ENCODE measurements at places on chromosomes 5 and 9.
A peak's percentile ranks its signal among the peaks of the same experiment; 100 is the strongest.

GRCh38 chr9:23537192-23538066, 288.6 kb downstream of the ELAVL2 start:
- no peak for DNase-seq

- DNase-seq = no peak
These were observed 248.6 kb downstream of the RFX3 start for GRCh38 chr9:3277200-3277599.

DNA sequence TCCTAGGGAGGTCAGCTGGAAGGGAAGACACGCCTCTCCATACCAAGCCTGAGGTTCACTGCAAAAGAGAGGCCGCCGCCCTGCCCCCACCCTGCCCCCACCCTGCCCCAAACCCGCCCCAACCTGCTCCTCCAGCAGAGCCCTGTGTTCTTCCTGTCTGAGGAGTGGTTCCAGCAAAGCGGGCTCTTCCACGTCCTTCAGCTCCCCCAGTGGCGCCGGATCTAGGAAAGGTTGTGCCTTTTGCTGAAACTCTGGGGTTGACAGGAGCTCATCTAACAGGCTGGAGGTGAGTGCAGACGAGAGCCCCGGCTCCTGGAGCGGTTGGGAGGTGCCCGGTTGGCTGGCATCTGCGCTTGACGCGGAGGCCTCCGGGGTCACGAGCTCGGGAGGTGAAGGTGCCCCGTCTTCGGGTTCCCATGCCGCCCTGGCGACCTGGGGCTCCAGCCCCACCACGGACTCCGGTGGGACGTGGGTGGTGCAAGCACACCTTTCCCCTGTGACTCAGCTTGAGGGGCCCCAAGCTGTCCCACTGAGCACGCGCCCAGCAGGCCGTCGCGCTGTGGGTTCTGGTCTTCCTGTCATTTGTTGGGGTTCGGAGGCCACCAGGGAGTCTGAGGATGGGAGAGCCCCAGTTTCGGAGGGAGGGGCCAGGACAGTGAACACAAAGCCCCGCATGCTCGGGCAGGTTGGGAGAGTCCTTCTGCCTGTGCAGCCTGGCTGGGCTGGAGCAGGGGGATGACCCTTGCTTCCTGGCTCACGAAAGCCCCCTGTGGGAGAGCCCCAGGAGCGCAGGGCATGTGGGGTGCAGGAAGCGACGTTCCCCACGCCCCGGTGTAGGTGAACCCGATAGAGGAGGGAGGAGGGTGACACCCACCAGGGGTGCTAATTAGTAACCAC, 1467.1 kb downstream of the FOXD4L5 start:
- DNase-seq = peak; percentile 64

DNA sequence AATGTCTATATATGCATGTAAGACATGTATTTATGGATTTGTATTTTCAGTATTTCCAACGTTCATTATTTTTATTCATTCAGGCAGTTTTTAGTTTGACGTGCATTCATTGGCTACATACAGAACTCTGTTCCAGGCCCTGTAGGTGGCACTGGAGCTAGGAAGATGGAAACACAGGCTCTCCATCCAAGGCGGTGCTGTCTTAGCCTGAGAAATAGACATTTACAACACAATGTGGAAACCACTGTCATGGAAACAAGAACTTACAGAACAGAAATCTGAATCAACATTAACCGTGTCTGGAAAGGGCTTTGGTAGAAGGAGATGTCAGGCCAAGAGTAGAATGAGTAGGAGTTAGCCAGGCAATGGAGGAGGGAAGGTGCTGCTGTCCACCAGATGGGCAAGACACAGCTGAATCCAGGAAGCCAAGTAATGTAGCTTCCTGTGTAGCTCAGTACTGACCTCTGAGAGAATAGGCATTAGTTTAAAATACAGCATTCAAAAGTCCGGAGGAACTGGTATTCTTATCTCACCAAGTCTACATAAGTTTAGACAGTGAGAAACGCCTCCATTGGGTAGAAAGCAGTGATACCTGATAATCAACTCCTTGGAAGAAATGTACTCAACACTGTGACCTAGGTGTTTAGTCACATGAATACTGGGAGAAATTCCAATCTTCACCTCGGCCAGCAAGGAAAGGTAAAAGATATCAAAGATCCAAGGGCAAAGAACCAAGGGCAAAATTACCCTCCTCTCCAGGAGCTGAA, 388.6 kb upstream of the CDH6 start:
- no peak for DNase-seq

DNA sequence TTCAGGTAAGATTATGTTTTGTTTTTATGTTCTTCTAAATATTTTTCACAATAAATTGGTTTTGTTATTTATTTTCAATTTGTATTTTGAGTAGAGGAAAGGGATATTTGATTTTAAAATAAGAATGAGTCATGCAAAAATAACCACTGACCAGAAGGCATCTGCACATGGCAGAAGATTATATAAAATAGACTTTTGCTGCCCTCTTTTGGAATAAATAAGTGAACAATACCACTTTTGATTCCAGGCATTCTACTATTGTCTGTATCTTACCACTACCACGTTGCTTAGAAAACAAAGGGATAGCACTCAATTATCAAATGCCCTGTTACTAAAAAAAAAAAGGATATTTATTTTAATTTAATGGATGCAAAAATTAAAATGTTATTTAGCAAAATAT, 227.3 kb upstream of the ITGA1 start:
- no peak for DNase-seq

- no peak for DNase-seq
These were observed 34.3 kb downstream of the PCA3 start for GRCh38 chr9:76798527-76798926.

DNA sequence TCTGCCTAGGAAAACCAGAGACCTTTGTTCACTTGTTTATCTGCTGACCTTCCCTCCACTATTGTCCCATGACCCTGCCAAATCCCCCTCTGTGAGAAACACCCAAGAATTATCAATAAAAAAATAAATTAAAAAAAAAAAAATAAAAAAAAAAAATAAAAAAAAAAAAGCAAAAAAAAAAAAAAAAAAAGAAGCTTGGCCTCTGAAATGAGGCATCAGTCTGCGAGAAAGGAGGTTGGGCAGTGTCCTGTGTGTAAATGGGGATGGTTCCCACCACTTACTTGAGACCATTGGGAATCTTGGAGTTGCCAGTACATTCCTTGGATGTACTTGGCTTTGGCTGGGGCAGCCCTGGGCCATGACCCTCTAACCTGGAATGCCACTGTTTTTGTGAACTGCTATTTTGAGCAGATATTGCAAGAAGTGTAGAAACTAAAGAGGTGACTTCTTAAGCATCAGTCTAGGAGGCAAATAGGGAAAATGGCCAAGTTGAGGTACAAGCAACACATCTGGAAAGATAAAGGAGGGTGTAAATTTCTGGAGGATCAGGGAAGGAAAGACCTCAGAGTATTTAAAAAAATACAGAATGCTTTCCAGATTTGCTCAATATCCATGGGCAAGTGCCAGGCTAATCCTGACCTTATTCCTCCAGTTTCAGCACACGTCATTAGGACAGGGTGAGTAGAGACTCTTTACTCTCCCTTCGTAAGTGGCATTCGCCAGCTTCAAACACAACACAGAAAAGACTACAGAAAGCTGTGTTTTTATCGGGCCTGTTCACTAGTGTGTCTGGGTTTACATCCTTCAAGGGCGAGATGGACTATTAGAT, 58.1 kb downstream of the HSPA4 start:
- no peak for DNase-seq

DNA sequence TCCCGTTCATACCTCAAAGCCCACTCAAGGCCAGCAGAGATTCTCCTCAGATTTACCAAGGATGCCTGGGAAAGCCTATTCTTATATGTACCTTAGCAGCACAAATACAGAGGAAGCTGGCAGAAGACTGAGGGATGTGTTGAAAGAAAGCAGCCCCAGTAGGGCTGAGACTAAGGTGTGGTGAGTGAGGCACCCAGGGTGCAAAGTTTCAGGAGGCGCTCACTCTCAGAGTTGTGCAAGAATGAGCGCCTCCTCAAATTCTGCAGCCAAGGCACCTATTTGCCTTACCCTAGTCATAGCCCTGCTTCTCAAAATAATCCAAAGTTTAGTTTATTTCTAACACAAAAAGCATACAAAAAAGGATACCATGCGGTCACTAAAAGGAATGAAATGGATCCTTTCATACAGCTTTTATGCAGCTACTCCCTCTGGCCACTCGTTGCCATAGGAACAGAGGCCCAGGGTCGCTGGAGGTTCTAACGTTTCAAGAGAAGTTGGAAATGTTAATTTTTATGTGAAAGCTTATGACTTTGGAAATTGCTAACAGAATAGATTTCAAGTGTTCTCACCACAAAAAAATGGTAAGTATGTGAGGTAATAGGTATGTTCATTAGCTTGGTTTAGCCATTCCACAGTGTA, 79.7 kb upstream of the SMIM23 start:
- DNase-seq = no peak

DNA sequence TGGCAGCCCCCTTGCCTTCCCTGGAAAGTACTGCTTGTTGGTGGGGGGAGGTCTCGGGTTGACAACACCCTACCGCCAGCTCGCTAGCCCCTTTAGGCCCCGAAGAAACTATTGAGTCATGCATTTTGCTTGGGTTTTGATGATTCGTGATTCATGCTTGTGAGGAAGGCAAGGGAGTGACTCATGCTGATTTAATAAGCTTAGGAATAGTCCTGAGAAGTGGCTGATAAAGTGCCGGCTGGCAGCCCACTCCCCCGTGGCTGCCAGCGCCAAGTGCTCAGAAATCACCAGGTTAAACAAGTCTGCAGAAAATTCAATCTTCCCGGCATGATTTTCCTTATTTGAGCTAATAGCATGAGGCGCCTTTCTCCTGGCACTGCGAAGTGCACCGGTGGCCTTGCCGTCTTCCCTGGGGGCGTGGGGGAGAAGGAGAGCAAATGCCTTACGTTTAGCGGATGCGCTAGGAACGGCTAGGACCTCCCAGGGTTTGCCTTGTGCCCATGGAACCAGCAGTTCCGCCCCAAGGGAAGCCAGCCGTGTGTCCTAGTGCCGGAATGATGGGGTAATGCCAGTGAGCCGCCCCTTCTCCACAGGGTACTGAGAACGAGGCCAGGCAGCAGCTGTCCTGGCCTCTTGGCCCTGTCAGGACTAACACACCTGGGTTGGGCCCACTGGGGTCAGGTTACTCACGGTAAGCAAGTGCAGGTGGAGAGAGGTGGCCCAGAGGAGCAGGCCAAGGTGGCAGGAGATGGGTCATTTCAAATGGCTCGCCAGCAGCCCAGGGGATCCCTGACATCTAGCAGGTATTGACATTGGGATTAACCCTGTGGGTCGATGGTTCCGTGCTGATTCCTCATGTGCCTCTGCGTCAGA, 151.9 kb downstream of the MACROH2A1 start:
- no peak for DNase-seq

DNA sequence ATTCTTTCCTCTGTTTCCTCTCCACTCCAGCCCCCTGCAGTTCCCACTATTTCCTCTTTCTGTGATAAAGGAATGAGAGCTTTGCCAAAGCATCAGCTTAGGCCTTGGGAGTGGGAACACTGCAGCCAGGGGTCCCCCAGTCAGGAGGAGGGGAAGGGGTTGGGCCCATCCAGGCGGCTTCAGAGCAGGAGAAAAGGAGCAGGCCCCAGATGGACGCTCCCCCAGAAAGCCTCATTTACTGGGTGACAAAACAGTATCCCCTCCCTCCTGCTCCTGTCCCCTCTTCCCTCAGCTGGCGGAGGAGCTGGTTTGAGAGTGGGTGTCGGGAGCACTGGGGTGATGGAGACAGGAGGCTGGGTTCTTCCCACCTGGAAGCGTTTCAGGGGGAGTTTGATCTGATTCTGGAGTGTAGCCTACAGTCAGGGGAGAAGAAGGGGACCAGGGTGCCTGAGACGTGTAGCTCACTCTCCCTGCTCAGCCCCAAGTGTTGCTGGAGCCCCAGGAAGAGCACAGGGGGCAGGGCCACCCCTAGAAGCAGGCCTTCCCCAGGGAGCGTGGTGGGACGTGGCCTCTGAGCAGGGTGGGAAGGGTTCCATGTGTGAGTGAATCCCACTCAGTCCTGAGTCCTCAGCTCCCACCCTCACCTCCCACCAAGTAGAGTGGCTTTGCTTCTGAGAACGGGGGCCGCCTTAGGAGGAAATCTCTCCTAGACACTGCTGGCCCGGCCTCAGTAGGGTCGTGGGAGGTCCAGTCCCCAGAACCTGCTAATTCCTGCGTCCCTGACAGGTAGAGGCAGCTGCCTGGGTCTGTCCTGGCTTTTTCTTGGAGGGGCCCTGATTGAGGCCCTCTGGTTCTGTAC, 173.1 kb downstream of the CACNA1B start:
- no peak for DNase-seq

- DNase-seq = no peak
These were observed 173.7 kb downstream of the DAB2IP start for GRCh38 chr9:121825031-121825691.

GRCh38 chr5:145887976-145888574, 15.3 kb upstream of the GRXCR2 start:
- no peak for DNase-seq

DNA sequence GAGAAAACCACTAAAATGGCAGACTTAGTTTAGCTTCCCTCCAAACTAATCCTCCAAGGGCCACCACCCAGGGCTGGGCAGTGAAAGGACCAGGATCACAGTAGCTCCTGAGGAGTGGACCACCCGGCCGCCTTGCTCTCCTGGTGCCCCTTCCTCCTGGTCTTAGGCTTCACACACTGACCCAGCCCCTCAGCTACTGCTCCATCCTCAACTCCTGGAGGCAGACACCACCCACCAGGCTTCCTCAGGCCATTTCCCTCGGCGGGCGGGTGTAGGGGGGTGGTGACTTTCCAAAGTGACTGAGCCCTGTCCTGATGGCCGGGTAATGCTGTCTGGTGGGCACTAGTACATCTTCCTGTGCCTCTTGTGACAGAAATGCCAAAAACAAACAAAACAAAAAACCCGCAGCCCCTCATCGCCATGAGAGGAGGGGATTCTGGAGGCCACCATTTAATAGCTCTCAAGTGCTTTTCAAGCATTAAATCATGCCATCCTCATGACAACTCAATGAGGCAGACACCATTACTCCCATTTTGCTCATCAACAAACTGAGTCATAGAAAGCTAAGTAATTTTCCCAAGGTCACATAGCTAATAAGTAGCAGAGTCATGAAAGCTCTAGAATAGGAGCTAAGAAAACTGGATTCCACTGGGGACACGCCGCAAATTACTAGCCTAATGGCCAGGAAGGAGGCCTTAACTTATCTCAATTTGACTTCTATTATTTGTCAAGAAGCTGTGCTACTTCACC, 91.3 kb upstream of the LRRTM2 start:
- DNase-seq = no peak

DNA sequence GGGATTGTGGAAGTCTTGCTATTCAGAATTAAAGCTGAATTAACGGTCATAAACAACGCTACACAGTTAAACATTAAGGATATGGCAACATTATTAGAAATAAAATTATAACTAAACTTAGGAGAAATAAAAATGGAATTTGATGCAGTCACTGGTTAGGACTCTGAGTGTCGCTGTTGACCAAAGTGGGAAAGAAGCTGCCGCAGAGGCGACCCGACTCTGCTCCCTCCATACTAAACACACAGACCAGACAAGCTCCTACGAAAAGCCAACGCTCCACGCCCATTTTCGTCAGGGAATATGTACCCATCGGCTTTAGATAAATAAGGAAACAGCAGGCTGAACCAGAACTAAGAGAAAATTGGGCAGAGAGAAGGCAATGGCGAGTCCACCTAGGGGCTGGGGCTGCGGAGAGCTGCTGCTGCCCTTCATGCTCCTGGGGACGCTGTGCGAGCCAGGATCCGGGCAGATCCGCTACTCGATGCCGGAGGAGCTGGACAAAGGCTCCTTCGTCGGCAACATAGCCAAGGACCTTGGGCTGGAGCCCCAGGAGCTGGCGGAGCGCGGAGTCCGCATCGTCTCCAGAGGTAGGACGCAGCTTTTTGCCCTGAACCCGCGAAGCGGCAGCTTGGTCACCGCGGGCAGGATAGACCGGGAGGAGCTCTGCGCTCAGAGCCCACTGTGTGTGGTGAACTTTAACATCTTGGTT, at the start of gene PCDHGA5:
PCDHGA5 (plus strand) TSS at position 211 of the 709 bp plus-strand sequence; CDS start at position 380, 169 bp downstream.
- DNase-seq = no peak
